ENCODE measurements at places on chromosomes 13 and 19.

GRCh38 chr19:7366701-7367420 is 18.1 kb downstream of the ARHGEF18 start:
- DNase-seq = no peak

DNA sequence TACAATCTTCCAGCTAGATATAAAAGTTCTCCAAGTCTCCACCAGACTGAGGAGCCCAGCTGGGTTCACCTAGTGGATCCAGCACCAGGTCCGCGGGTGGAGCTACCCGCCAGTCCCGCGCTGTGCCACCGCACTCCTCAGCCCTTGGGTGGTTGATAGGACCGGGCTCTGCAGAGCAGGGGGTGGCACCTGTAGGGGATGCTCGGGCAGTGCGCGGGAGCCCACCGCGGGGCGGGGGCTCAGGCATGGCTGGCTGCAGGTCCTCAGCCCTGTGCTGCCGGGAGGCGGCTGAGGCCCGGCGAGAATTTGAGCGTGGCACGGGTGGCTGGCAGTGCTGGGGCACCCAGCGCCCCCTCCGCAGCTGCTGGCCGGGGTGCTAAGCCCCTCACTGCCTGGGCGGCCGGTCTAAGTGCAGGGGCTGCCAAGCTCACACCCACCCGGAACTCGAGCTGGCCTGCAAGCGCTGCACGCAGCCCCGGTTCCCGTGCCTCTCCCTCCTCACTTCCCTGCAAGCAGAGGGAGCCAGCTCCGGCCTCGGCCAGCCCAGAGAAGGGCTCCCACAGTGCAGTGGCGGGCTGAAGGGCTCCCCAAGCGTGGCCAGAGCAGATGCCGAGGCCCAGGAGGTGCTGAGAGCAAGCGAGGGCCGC is 542.8 kb upstream of the PCDH9 start:
- no peak for DNase-seq

GRCh38 chr19:10439588-10439987 is 19.2 kb downstream of the PDE4A start:
- DNase-seq = no peak

DNA sequence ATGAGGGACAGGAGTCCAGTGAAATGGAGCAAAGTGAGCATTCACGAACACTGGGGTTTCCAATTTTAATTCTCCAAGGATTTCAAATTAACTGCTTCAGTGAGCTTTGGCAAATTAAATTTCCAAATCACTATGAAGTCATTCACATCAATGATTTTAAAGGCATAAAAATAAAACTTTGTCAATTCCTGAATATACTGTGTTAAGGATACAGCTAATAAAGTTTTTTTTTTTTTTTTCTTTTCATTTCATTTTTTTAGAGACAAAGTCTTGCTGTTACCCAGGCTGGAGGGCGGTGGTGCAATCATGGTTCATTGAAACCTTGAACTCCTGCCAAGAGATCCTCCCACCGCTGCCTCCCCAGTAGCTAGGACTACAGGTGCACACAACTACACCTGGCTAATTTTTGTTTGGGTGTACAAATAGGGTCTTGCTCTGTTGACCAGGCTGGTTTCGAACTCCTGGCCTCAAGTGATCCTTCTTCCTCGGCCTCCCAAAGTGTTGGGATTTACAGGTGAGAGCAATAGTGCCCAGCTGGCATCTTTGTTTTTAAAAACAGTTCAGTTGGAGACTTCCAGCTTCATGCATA is 21.9 kb downstream of the RBM26 start:
- no peak for DNase-seq

DNA sequence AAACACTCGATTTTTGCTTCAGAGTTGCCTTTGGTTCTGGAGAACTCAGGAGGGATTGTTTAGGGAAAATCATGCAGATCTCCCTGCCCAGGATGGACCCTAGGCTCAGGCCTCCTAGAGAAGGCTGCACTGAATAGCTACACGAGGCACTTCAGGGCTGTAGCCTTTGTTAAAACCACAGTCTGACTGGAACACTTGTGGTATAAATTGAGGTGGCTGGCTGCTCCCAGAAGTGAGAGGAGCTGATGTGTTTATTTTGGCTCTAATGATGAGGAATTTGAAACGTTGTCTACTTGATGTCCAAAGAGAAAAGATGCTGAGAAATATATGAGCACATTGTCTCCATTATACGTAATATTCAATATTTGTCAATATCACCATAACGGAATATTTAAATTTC is 762.1 kb upstream of the ARGLU1 start:
- DNase-seq = peak; percentile 74

DNA sequence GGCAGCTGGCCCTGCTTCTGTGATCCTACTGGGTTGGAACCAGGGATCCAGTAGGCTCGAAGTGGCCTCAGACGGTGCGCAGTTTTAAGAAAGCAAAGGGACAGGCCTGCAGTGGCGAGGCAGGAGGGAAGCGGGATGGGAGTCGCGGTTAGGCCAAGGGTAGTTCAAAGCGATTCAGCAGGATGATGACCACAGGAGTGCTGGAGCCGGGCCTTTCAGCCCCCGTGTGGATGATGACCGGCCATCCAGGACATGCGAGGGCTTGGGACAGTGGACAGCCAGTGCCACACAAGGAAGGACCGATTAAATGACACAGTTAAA is 854 bp downstream of the RNASEH2B start:
- no peak for DNase-seq

- DNase-seq = peak; percentile 81
Measured at GRCh38 chr19:47274071-47274890, at the start of gene INAFM1. Gene INAFM1, plus strand, starts transcription at chr19:47274885. Its CDS starts 35 bp downstream, at chr19:47274920.

DNA sequence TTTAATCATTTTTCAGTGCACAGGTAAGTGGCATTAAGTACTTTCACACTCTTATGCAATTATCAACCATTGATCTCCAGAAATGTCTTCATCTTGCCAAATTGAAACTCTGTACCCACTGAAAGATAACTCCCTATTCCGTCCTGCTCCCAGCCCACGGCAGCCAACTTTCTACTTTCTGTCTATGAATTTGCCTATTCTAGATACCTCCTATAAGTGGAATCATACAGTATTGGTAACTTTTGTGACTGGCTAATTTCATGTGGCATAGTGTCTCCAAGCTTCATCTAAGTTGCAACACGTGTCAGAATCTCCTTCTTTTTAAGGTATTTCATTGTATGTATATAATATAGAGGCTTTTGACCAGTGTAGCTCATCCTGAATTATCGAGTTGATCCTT is 5.7 kb upstream of the CEACAM18 start:
- DNase-seq = no peak

GRCh38 chr13:49021953-49022352 is 46.2 kb downstream of the FNDC3A start:
- no peak for DNase-seq

DNA sequence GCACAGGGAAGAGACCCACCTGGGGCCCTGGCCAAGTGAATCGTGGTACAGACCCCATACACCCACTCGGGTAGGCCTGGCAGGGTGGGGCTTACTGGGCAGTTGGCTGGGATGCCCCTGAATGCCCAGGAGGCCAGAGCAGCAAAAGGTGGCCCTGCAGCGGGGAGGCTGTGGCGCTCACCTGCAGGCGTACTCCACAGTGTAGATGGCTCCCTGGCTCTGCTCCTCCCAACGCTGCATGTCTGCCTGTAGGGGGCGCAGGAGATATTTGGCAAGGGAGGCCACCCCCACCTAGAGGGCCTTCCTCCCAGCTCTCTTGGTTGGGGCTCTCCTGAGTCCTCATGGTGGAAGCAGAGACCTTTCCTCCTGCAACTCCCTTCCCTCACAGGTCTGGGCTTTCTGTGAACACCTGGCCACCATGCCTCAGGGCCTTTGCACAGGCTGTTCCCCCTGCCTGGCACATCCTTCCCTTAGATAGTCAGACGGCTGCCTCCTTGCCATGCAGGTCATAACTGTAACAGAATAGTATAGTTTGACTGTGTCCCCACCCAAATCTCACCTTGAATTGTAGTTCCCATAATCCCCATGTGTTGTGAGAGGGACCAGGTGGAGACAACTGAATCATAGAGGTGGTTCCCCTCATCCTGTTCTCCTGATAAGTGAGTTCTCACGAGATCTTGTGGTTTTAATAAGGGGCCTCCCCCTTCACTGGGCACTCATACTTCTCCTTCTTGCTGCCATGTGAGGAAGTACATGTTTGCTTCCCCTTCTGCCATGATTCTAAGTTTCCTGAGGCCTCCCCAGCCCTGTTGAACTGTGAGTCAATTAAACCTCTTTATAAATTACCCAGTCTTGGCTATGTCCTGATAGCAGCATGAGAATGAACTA is 5.9 kb downstream of the BORCS8 start:
- DNase-seq = no peak

DNA sequence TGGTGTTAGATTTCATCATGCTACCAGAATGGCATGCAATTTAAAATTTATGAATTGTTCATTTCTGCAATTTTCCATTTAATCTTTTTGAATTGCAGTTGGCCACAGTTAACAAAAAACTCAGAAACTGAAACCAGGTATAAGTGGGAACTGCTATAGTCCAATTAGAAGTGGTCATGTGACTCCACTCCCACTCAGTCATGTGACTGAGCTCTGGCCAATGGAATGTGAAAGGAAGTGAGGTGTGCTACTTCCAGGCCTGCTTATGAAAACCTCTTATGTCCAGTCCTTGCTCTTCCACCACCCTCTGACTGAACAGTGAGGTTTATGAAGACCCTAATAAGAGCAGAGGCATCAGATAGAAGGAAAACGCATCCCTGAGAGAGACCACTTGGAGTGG is 47.0 kb downstream of the DLEU7 start:
- DNase-seq = no peak

- DNase-seq = no peak
Measured at GRCh38 chr13:32468502-32469142, 40.7 kb upstream of the N4BP2L1 start.

DNA sequence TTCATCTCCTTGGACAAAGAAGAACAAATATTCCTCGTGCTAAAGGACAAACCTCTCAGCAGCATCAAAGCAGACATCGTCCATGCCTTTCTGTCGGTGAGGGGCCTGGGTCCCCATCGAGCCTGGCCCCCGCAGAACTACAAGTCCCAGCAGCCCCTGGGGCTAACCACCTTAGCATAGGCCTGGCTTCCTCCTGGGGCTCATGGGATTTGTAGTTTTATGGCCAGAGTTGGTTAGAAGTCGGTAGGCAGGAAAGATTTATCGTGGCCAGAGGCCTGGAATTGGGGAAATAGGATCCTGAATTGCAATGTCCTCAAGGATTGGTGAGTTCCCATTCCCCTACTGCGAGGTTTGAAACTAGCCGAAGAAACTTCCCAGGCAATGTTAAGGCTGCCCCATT is 19.6 kb downstream of the TMEM150B start:
- DNase-seq = no peak

DNA sequence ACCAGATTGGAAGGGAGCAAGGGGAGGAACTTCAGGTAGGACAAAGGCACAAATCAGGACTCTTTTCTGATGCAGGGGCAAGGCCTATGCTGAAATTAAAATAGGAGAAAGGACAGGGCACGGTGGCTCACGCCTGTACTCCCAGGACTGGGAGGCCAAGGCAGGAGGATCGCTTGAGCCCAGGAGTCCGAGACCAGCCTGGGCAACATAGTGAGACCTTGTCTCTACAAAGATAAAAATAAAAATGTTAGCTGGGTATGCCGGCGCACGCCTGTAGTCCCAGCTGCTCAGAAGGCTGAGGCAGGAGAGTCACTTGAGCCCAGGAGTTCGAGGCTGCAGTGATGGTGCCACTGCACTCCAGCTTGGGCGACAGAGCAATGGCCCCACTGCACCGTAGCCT is 5.7 kb downstream of the SLC17A7 start:
- DNase-seq = no peak

DNA sequence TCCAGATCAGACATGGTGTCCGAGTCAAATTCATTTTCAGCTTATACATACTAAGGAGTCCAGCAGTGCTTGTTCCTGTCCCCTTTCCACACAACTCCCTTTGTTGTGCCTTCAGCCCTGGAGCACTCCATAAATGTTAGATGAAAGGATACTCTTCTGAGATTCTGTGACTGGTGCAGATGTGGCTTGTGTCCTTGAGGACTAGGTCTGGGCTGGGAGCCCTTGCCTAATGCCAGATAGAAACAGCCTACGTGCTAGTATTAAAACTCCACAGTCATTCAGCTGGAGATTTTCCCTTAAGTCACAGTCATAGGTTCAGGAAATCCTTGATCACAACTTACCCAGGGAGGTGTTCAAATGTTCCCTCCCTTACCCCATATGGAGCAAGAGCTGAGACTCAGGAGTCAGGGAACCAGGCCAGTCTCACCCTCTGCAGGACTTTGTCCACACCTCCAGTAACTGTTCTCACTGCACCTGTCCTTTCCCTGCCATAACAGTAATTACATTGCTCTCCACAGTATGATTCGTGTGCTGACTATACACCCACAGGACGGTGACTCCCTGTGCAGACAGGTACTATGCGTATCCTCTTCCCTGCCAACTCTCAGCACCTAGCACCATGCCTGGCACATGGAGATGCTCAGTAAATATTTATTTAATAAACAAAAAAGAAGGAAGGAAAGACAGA is 15.5 kb upstream of the SERPINE3 start:
- DNase-seq = no peak

DNA sequence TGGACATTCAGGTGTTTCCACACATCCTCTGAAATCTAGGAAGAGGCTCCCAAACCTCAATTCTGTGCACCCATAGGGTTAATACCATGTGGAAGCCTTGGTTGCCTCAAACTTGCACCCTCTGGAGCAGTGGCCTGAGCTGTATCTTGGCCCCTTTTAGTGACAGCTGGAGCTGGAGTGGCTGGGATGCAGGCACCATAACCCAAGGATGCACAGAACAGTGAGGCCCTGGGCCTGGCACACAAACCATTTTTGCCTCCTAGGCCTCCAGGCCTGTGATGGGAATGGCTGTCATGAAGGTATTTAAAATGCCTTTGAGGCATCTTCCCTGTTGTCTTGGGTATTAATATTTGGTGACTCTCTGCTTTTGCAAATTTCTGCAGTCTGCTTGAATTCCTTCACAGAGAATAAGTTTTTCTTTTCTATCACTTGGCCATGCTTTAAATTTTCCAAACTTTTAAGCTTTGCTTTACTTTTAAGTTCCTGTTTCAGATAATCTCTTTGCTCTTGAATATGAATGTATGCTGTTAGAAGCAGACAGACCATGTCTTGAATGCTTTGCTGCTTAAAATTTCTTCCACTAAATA is 1594.5 kb upstream of the PCDH20 start:
- DNase-seq = no peak

- no peak for DNase-seq
Measured at GRCh38 chr19:47587295-47587694, 14.3 kb upstream of the ZNF541 start.

DNA sequence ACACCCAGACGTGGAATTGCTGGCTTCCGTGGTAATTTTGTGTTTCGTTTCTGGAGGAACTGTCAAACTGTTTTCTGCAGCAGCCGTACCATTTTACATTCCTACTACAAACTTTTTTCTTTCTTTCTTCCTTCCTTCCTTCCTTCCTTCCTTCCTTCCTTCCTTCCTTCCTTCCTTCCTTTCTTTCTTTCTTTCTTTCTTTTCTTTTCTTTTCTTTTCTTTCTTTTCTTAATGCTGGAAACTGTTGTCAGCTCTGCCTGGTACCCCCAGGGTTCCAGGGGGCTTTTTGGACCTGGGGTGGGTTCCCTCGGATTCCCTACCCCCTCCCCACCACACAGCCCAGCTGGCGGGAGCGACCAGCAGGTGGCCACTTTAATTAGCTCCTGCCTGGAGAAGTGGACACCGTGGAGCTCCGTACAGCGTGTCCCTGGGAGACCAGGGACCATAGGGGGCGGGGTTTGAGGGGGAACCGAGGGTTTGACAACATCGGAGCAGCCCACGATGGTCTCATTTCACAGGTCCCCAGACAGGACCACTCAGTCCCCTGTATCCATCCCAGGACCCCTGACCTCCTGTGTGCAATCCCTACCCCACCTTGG is 24.4 kb downstream of the CELF5 start:
- DNase-seq = no peak
